ENCODE measurements at places on chromosomes 1 and 21.

DNA sequence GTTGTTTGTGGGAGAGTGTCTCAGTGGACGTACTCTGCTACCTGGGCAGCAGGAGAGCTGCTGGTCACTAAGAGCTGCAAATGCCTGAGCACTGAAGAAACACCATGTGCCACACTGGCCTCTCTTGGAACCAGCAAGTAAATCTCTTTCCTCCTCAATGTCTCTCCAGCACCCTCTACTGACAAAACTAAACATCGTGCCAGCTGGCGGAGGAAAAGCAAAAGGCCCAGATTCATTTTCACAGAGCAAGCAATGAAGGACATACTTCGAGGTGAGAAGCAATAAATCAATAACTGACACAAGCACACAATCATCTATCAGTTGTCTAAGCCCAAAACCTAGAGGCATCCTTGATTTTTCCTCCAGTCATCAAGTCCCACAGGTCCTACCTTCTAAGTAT, 78.1 kb downstream of the RERE start:
- DNase-seq: peak; percentile 8
- peaks cover 17% of the 10 kb centered on the region for H3K36me3 ChIP-seq
- no peak overlapping the region for H3K4me3 ChIP-seq
- H3K27ac ChIP-seq: no peak overlapping the region

GRCh38 chr1:45103534-45103933, 91.5 kb downstream of the UROD start:
- H3K4me1 ChIP-seq: peaks cover 3% of the 10 kb centered on the region
- H3K27me3 ChIP-seq: no peaks in the 10 kb centered on the region
- H3K27ac ChIP-seq: no peak overlapping the region
- H3K36me3 ChIP-seq: no peaks in the 10 kb centered on the region
- H3K4me3 ChIP-seq: no peak overlapping the region

- H3K36me3 ChIP-seq: no peaks in the 10 kb centered on the region
- no peaks in the 10 kb centered on the region for H3K4me1 ChIP-seq
- H3K27ac ChIP-seq: no peak overlapping the region
Observed at GRCh38 chr1:247277191-247277590, 21.3 kb downstream of the VN1R5 start.

- H3K36me3 ChIP-seq: peaks cover 21% of the 10 kb centered on the region
- DNase-seq: no peak
- H3K4me3 ChIP-seq: no peak overlapping the region
- no peak overlapping the region for H3K27ac ChIP-seq
- no peaks in the 10 kb centered on the region for H3K27me3 ChIP-seq
Observed at GRCh38 chr1:86380257-86380861, 15.8 kb downstream of the ODF2L start.

DNA sequence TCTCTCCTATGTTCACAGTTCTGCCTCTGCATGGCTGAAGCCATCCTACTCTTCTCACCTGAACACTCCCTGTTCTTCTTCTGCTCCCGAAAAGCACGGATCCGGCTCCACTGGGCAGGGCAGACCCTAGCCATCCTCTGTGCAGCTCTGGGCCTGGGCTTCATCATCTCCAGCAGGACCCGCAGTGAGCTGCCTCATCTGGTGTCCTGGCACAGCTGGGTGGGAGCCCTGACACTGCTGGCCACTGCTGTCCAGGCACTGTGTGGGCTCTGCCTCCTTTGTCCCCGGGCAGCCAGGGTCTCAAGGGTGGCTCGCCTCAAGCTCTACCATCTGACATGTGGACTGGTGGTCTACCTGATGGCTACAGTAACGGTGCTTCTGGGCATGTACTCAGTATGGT, 1.8 kb downstream of the CYB561D1 start:
- H3K36me3 ChIP-seq: peaks cover 12% of the 10 kb centered on the region
- no peak for DNase-seq
- H3K27me3 ChIP-seq: no peaks in the 10 kb centered on the region
- peak overlapping the region; percentile 98 for H3K4me3 ChIP-seq

DNA sequence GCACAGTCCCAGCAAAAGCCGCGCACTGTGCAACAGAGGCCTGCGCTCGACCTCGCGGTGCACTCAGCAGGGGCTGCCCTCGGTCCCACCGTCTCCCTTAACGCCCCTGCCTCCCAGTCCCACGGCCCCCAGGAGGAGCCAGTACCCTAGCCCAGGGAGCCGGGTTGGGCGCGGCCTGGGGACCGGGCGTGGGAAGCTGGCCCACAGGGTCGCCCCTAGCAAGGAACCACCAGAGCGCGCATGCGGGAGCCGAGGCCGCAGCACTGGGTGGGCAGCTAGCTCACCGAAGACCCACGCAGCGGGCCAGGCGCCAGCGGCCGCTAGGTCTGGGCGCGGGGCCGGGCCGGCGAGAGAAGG, 21.6 kb upstream of the ZNF678 start:
- peak overlapping the region; percentile 47 for H3K4me3 ChIP-seq
- DNase-seq: no peak
- no peak overlapping the region for H3K27ac ChIP-seq
- peaks cover 4% of the 10 kb centered on the region for H3K4me1 ChIP-seq

GRCh38 chr1:180926164-180926981, 13.7 kb downstream of the KIAA1614 start:
- H3K27me3 ChIP-seq: no peaks in the 10 kb centered on the region
- peak; percentile 18 for DNase-seq
- H3K36me3 ChIP-seq: no peaks in the 10 kb centered on the region

DNA sequence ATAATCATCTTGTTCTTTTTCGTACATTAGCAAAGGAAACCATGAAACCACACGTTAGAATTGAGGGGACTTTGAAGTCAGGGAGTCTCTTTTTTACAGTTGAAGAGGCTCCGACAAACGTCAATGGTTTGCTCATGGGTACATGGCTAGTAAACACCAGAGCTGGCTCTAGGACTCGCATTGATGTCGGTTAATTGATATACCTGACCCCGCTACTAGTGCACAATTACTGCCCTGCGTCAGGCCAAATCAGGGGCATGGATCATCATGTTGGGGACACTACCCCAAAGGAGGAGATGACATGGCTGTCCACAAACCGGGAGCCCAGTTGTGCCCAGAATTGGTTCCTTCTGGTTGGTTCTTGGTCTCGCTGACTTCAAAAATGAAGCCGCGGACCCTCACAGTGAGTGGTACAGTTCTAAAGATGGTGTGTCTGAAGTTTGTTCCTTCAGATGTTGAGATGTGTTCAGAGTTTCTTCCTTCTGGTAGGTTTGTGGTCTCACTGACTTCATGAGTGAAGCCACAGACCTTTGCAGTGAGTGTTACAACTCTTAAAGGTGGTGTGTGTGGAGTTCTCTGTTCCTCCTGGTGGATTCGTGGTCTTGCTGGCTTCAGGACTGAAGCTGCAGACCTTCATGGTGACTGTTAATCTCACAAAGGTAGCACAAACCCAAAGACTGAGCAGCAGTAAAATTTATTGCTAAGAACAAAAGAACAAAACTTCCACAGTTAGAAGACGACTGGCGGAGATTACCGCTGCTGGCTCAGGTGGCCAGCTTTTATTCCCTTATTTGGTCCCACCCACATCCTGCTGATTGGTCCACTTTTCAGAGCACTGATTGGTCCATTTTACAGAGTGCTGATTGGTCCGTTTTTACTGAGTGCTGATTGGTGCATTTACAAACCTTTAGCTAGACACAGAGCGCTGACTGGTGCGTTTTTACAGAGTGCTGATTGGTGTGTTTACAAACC, 126.9 kb upstream of the ERRFI1 start:
- no peaks in the 10 kb centered on the region for H3K36me3 ChIP-seq
- peak overlapping the region; percentile 54 for H3K4me3 ChIP-seq
- peaks cover 50% of the 10 kb centered on the region for H3K4me1 ChIP-seq
- DNase-seq: peak; percentile 65
- H3K27ac ChIP-seq: peak overlapping the region; percentile 95

DNA sequence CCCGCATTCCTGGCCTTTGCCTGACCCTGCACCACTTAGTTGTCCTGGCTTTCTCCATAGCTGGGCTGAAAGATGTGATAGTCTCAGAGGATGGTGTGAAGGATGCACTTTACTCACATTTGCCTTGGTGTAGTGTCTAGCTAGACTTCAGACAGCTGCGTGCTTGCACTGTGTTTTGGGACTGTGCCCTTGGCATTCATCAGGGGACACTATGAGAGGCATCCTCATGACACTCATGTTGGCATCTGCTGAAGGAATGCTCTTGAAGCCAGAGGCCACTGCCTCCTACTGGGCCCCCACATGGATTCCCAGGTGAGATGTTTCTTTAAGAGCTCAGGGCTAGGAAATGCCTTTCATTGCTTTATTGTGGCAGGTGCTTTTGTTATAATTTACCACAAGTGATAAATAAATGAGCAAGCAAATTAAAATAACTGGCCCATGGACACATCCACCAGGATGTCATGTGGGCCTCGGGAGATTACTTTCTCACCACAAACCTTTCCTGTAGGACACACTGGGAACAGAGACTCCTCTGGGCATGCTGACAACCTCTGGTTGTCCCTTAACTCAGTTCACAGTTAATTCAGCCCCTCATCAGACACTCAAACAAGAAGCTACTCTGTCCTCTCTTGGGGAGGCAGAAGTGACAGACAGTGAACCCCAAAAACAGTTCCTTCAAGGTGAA, 99.4 kb upstream of the SPATA6 start:
- no peaks in the 10 kb centered on the region for H3K4me1 ChIP-seq
- DNase-seq: no peak
- no peaks in the 10 kb centered on the region for H3K36me3 ChIP-seq
- no peak overlapping the region for H3K4me3 ChIP-seq
- no peak overlapping the region for H3K27ac ChIP-seq
- H3K27me3 ChIP-seq: peaks cover 5% of the 10 kb centered on the region

DNA sequence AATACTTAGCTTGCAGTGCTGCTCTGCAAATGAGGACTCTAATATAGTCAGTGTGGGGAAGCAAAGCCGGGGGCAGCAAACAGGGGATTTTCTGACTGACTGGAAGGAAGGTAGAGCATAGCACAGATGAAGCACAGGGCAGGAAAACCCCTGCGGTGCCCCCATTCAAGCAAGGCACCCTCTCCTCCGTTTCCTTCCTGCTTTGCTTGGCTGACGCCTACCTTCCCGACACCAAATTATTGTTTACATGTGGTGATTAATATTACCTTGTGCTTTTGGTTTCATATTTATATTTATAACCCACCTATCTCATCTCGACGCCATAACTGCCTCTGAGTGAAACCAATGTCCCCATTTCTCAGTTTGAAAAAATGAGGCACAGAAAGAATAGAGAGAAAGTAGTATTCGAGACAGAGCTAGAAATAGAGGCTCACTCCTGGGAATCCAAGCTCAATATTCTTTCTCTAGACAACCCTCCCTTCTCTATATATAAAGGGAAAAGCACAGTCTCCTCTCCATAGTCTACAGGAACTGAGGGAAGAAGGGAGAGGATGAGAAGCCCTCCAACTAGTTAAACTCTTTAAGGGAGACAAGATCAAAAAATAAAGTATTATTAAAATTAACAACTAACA, 41.3 kb downstream of the PIK3C2B start:
- no peaks in the 10 kb centered on the region for H3K27me3 ChIP-seq
- H3K36me3 ChIP-seq: peaks cover 22% of the 10 kb centered on the region
- peaks cover 37% of the 10 kb centered on the region for H3K4me1 ChIP-seq
- H3K4me3 ChIP-seq: peak overlapping the region; percentile 22
- peak overlapping the region; percentile 95 for H3K27ac ChIP-seq

- H3K36me3 ChIP-seq: no peaks in the 10 kb centered on the region
- H3K27ac ChIP-seq: no peak overlapping the region
- H3K4me1 ChIP-seq: no peaks in the 10 kb centered on the region
- no peak overlapping the region for H3K4me3 ChIP-seq
- no peaks in the 10 kb centered on the region for H3K27me3 ChIP-seq
- no peak for DNase-seq
Observed at GRCh38 chr1:202107801-202108731, 14.7 kb upstream of the GPR37L1 start.

DNA sequence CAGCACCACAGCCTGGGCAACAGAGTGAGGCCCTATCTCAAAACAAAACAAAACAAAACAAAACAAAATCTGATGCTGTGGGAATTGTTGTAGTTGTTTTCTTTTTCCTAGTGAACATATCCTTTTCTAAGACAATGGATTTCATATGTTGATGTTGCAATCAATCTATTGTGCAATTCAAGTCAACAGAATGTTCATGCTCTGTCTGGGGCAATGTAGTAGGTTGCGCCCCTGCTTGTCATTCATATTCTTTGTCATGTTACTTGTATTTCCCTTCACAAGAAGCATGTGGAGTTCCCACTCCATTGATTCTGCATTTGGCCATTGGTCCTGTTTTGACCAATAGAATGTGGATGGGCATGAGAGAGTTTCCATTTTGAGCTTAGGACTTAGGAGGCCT, 223.9 kb downstream of the DUSP10 start:
- H3K27ac ChIP-seq: no peak overlapping the region
- H3K4me1 ChIP-seq: peaks cover 2% of the 10 kb centered on the region
- no peaks in the 10 kb centered on the region for H3K36me3 ChIP-seq
- H3K27me3 ChIP-seq: no peaks in the 10 kb centered on the region
- H3K4me3 ChIP-seq: no peak overlapping the region

DNA sequence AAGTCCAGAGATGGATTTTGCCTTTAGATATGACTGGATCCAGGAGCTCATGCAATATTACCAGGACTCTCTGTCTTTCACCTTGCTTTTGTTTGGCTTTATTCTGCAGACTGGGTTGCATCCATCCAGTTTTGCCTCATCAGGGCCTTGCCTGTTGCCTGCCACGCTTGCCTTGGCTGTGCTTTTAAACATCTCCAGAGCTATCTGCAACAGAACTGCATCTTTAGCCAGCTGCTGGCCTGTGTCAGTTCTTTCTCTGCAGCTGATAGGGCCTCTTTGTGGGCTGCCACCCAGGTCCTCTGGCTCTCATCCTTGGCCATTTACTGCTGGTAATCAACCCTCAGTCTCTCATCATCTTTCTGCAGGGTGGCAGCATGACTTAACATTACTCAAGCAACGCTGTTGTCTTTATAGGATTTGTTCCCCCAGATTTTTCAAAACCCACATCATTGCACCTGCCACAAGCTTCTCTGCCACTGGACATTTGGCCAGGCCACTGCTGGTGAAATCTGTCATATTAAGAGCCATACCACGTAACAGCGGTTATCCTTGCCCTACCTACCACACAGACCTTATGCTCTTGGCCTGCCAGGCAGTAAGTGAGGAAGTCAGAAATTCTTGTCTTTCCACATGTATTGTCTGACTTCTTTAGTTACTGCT, 24.4 kb upstream of the HUNK start:
- DNase-seq: no peak
- H3K4me1 ChIP-seq: no peaks in the 10 kb centered on the region
- H3K27me3 ChIP-seq: peaks cover 22% of the 10 kb centered on the region

DNA sequence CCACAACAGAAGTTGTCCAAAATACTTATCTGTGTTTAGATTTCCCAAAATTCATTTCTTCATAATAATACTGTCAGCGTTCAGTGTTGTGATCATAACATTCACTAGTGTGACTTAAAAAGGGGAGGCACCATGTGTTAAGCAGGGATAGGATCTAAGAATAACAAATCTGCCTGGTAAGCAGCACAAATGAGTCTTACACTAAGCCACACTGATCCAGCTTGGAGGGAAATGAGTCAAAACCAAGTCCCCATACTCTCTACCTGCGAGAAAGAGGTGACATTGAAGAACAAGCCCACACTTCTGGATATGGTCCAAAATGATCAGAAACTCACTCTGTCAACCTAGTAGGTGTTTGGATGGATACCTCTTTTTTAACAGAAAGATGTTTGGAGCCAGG, 145.5 kb downstream of the CRB1 start:
- no peaks in the 10 kb centered on the region for H3K36me3 ChIP-seq
- no peaks in the 10 kb centered on the region for H3K27me3 ChIP-seq

GRCh38 chr1:242477944-242478343, 46.6 kb downstream of the PLD5 start:
- H3K4me1 ChIP-seq: no peaks in the 10 kb centered on the region
- H3K27ac ChIP-seq: no peak overlapping the region
- no peak for DNase-seq
- no peaks in the 10 kb centered on the region for H3K36me3 ChIP-seq

Data from activated CD4-positive, alpha-beta T cell treated with anti-CD3 and anti-CD28 coated beads for 36 hours (primary cell).